Activated T-helper 1 cell treated with anti-CD3 and anti-CD28 coated beads, Interleukin-12 subunit alpha, Interleukin-12 subunit beta, Interleukin-2, Interleukin-4 antibody, amounts not matched to agents 30 ng/mL and 10 ng/mL and 1 ng/mL, durations not matched to agents 14 hours and 24 hours and 36 hours (primary cell): ENCODE measurements at places on chromosomes 3 and 15. TPM values are rescaled to one million over a fixed set of nuclear protein-coding genes. Genes with fewer than 3 reads are reported as not detected.

The MAN2A2 gene
- total RNA-seq: 228 and 239 TPM in 2 replicates

The TTLL13 gene
- total RNA-seq: 0.29 and 0.65 TPM in 2 replicates

The BCL2A1 gene
- 91.8 and 95.0 TPM in 2 replicates for total RNA-seq

The CYP11A1 gene
- not detected in 2 replicates for total RNA-seq

The CELF6 gene
- 0.26 and 0.27 TPM in 2 replicates for total RNA-seq

- H3K27me3 ChIP-seq: no peaks in the 10 kb centered on the region
- no peaks in the 10 kb centered on the region for H3K36me3 ChIP-seq
- no peak overlapping the region for H3K27ac ChIP-seq
- no peak overlapping the region for H3K4me3 ChIP-seq
- no peaks in the 10 kb centered on the region for H3K4me1 ChIP-seq
These were observed 314.7 kb upstream of the CNTN4 start for GRCh38 chr3:1783995-1784394.

GRCh38 chr15:77866186-77866585 is 211.3 kb downstream of the TBC1D2B start:
- no peak overlapping the region for H3K4me3 ChIP-seq
- no peak for DNase-seq
- H3K36me3 ChIP-seq: no peaks in the 10 kb centered on the region
- H3K27me3 ChIP-seq: no peaks in the 10 kb centered on the region

DNA sequence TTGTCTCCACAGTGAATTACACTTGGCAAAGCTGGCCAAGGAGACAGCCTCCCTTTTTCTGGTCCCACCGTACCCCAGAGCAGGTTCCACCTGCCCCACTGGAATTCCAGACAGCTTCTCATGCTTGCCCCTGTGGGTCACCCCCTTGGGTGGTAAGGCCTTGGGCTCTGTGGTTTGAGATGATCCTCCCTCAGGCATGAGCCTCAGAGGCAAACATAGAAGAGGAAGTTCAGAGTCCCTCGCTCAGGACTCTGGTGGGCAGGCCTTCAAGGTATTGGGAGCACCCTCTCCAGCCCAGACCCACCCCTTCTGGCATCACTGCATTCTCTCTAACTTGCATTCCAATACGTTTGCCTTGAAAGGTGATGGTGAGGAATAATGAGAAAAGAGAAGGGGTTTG is 17.6 kb upstream of the UBA7 start:
- H3K4me1 ChIP-seq: no peaks in the 10 kb centered on the region
- DNase-seq: no peak
- no peak overlapping the region for H3K4me3 ChIP-seq
- H3K36me3 ChIP-seq: peaks cover 7% of the 10 kb centered on the region
- no peaks in the 10 kb centered on the region for H3K27me3 ChIP-seq

DNA sequence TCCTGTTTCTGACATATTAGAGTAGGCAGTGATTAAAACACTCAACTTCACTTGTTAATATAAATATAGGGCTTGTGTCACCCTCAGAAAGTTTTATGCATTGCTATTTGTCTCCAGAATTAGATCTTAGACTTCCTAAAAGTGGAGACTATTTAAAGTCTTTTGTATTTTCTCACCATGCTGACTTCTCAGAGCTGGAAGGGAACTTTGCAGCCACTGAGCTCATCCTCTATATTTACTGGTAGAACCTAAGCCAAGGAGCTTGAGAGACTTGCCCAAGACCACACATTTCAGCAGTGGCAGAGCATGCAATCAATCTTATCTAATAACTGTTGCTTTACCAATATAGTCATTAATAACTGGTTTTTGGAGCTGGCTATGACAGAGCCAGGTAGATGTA is 53.2 kb downstream of the STAC start:
- H3K36me3 ChIP-seq: no peaks in the 10 kb centered on the region
- H3K27me3 ChIP-seq: no peaks in the 10 kb centered on the region
- no peak overlapping the region for H3K4me3 ChIP-seq
- H3K27ac ChIP-seq: no peak overlapping the region
- no peaks in the 10 kb centered on the region for H3K4me1 ChIP-seq
- DNase-seq: no peak
